ENCODE measurements at places on chromosomes 13 and 19.
A peak's percentile ranks its signal among the peaks of the same experiment; 100 is the strongest.

DNA sequence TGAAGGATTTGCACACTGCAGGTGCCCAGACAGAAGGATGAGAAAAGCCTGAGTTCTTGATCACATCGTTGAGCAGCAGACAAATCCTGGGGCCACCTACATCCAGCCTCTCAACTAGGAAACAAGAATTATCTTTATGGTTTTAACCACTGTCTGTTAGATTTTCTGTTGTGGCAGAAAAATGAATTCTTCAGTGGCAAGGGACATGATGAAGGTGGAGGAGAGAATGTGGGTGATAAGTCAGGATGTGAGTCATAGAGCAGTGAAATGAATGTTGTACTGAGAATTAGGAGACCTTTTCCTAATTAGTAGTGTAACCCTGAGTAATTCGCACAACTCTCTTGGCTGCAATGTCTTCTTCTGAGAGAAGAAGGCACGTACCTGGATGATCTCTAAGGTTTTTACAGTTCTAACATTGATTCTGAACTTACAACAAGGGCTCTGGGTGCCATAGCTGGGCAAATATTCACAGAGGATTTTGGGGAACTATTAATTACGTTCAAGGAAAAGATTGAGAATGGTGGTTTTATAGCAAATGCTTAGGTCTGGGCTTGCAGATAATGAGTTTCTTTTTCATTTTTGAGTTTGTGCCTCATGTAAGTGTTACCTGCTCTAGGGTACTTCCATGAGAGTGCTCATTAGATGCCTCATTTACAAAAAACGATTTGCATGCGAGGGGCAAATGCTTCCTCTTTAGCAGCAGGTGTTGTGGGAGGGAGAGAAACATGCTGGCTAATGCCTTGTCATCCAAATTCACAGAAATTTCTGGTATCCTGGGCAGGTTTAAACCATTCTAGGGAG is 111.0 kb upstream of the KL start:
- no peak for DNase-seq

GRCh38 chr13:33017323-33017929 is 1.2 kb downstream of the KL start:
- DNase-seq = no peak

DNA sequence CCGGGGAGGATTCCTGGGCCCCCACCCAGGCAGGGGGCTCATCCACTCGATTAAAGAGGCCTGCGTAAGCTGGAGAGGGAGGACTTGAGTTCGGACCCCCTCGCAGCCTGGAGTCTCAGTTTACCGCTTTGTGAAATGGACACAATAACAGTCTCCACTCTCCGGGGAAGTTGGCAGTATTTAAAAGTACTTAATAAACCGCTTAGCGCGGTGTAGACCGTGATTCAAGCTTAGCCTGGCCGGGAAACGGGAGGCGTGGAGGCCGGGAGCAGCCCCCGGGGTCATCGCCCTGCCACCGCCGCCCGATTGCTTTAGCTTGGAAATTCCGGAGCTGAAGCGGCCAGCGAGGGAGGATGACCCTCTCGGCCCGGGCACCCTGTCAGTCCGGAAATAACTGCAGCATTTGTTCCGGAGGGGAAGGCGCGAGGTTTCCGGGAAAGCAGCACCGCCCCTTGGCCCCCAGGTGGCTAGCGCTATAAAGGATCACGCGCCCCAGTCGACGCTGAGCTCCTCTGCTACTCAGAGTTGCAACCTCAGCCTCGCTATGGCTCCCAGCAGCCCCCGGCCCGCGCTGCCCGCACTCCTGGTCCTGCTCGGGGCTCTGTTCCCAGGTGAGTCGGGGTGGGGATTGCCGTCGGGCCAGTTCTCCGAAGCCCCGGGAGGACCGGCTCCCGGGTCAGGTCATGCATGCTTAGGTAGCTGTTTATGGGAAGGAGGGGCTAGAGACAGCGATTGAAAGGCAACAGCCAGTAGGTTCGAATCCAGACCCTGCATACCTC is at the start of gene ICAM1:
TSS of gene ICAM1 (plus strand) at position 505 of the 779 bp plus-strand sequence. CDS start at position 545, 40 bp downstream.
- peak; percentile 56 for DNase-seq

DNA sequence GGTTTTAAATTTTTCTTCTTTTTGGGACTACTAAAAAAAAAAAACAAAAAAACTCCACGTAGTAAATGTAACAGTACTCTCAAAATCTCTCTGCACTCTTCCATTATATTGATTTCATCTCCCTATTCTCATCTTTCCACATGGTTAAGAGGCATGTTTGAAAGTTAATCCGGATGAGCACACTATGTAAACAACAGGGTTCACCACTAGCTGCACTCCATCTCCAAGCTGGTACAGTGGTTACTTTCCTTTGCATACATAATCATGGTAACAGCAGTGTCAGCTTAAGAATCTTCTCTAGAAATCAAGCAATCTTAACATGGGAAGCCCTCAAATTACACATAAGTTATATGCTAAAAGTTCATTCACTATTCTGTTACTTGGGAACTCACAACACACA is 92.6 kb downstream of the MIPEP start:
- DNase-seq = no peak

GRCh38 chr19:42297039-42297438 is 4.9 kb upstream of the PRR19 start:
- DNase-seq = no peak

GRCh38 chr19:46825731-46826055 is 25.0 kb downstream of the AP2S1 start:
- DNase-seq = no peak

DNA sequence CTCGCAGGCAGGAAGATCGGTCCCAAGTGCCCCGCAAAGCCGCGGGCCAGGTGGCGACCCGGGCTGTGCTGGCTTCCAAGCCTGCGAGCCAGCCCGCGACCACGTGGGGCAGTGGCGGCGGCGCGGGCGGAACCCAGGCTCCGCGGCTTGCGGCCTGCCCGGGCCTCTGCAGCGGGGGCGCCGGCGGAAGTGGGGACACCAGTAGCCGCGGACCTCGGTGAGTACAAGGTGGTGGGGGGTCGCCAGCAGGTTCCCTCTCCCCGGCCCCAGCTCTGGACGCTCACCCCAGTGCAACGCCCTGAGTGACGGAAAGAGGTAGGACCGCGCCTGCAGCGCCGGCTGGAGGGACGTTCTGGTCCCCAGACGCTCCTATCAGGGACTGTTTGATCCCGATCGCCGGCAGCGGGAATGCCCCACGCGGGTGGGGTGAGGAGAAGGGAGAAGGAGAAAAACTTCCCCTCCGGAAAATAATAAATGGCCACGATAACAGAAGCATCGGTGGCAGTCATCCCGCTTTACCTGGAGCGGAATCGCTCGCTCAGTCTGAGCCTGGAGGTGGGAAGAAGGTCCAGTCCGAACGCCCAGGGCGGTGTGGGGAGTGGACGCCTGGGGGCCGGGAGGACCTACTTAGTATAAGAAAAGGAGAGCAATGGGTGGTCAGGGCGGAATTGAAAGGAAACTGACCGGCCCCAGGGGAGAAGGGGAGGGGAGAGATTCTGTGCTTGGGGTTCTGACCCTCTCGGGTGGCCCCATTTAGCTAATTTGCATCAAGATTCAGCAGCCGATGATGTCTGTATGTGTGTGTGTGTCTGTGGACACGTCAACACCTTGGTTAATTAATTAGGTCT is at the start of gene GEMIN7:
TSS of gene GEMIN7 (plus strand) at position 198 of the 848 bp plus-strand sequence. CDS start 10,855 bp downstream, outside the sequence.
- DNase-seq = peak; percentile 57

DNA sequence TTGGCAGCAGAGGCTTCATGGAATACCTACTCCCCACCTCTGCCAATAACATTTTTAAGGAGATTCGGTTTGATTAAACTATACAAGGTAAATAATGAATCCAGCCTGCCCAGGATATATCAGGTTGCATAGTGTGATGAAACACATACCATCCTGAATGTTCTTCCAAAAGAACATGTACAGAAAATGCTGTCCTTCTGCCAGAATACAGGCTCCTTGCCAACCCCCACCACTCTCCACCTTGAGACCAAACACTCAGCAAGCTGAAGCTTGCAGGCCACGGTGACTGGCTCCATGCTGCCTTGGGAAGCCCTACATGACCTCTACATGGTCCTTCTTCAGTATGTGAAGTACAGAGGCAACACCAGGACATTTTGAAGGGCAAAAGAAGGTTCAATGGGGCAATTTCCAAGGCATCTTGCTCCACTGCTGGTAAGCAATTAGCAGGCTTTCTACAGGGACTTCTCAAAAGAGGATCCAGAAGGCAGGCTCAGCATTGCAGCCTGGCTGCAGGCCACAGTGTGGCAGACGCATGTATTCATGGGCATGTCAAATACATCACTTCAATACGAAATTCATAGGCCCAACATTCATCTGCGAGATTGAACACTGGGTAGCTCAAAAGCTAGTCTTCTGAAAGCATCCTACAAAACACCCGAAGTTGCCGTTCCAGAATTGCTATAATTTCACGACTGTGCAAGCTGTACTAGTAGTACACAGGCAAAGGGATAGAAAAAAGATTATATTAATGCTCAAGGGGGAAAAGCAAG is 62.4 kb upstream of the SERP2 start:
- DNase-seq = no peak

GRCh38 chr19:2416321-2417097 is 10.9 kb downstream of the TIMM13 start:
- DNase-seq = no peak

GRCh38 chr13:96033220-96034015 is 19.8 kb downstream of the UGGT2 start:
- DNase-seq = no peak

DNA sequence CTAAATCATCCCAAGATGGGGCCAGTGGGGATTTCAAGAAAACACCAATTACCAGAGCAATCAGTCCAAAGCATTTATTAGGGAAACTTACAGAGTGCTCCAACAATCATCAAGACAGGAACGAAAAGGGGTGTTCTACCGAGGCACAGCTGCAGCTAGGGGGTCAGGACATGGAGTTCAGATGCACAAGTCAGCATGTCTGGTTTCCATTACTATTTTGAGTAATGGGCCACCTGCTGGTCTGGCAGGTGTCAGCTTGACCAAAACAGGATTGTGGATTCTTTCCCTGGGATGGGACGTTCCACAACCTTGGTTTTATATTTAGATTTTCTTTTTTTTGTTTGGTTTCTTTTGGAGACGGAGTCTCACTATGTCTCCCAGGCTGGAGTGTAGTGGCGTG is 3.9 kb upstream of the UBL5 start:
- DNase-seq = no peak

DNA sequence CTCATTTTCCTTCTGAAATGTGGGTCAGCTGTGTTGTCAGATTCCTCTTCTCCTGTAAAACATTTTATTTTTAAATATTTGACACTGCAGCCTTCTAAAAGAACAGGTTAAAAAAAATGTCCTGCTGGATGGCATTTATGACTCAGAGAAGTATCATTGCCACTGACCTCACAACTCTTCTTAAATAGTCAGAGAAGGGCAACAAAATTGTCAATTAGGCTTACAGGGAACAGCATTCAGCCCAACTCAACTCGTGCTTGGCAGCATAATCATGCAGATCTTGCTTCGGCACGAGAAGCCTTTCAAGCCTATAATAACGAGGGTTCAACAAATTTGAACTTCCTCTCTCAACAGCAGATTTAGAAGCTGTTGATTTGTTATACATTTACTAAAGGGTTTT is 296.7 kb upstream of the DACH1 start:
- DNase-seq = no peak

DNA sequence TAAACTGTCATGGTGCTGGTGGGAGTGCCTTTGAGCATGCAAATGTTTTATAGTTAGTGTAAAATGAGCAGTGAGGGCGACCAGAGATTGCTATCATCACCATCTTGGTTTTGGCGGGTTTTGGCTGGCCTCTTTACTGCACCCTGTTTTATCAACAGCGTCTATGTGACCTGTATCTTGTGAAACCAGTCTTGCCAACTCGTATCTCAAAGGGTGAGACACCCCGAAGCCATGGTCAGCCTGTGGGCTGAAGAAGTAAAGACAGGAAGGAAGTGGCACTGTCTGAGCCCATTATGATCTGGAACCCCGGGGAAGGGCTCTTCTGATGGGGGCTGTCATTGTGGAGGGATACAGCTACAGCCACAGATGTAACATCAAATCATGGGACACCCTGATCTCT is 81.5 kb upstream of the FAM216B start:
- DNase-seq = no peak

- no peak for DNase-seq
Measured at GRCh38 chr19:16208064-16208759, 10.5 kb downstream of the AP1M1 start.

- no peak for DNase-seq
Measured at GRCh38 chr19:19276386-19276785, 3.3 kb upstream of the TM6SF2 start.

GRCh38 chr19:18160971-18161635 is 8.1 kb downstream of the PIK3R2 start:
- peak; percentile 71 for DNase-seq

DNA sequence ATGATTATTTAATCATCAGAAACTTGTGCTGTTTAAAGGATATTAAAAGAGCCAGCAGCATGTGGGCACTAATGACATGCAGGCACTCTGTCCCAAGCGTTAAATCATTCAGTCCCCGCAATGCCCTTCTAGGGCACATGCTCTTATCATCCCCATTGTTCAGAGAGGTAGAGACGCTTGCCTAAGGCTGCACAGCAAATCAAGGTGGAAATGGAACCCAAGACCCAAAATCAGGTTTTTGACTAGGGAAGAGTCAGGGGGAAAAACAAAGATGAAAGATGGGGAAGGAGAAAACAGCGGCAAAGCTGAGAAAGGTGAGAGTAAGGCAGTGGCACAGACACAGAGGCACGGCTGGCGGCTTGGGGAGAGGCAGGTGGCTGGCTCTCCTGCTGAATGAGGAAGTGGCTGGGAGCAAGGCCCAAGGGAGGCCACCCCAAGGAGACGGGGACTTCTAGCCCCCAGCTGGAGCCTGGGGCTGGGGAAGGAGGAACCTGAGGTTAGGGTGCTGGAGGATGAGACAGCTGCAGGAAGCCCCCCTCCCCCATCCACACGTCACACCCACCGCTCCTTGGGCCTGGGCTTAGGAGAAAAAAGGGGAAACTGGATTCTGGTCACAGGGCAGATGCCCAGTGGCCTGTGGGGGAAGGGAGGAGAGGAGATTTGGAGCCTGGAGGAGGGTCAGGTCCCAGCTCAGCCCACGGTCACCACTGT is 1.0 kb upstream of the TYROBP start:
- DNase-seq = no peak

DNA sequence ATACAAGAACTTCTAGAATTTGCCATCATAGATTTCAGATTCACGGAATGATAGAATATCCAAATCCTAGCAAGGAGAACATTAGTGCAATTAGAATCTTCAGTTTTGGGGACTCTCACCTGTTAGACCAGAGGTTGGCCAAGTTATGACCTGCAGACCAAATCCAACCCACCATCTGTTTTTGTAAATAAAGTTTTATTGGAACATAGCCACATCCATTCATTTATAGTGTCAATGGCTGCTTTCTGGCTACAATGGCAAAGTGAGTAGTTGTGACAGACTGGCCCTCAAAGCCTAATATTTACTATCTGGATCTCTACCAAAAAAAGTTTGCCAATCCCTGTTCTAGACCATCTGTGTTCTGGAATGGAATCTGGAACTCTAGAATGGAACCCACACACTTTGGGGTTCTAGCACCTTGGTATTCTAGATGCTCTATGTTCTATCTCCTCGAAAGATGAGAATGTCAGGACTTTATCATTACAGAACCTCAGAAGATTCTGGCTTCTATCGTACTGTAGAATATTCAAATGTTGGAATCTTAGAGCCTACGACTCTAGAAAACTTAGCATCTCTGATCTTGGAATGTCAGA is 2.5 kb downstream of the KPTN start:
- DNase-seq = no peak

GRCh38 chr13:44089452-44089851 is 209.7 kb downstream of the LACC1 start:
- no peak for DNase-seq

- DNase-seq = no peak
Measured at GRCh38 chr19:19140476-19140875, 2.2 kb upstream of the TMEM161A start.

- no peak for DNase-seq
Measured at GRCh38 chr19:40799558-40800338, 757 bp downstream of the EGLN2 start.

Measured in activated CD4-positive, CD25-positive, alpha-beta regulatory T cell treated with anti-CD3 and anti-CD28 coated beads, Interleukin-2, amount 50 U/mL, for 16 hours (primary cell).